Large intestine (tissue), 12 donors: ENCODE measurements at places on chromosomes 4 and X.

- DNase-seq, result no peak
These were observed 60.7 kb upstream of the GPC4 start for GRCh38 chrX:133475953-133476352.

GRCh38 chr4:70671091-70671490, 4.8 kb upstream of the JCHAIN start:
- DNase-seq, result no peak

DNA sequence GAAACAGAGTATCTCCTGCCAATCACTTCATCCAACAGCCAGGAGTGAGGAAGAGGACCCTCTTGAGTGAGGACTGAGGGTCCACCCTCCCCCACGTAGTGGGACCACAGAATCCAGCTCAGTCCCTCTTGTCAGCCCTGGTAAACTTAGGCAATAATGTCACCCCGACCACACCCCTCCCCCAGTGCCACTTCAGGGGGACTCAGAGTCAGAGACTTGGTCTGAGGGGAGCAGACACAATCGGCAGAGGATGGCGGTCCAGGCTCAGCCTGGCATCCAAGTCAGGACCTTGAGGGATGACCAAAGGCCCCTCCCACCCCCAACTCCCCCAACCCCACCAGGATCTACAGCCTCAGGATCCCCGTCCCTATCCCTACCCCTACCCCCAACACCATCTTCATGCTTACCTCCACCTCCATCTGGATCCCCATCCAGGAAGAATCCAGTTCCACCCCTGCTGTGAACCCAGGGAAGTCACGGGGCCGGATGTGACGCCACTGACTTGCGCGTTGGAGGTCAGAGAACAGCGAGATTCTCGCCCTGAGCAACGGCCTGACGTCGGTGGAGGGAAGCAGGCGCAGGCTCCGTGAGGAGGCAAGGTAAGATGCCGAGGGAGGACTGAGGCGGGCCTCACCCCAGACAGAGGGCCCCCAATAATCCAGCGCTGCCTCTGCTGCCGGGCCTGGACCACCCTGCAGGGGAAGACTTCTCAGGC, at the start of the genes CSAG1 and MAGEA12:
CSAG1 (minus strand) TSS at position 461 of the 715 bp plus-strand sequence. CDS start 1,261 bp downstream, outside the sequence.
MAGEA12 (plus strand) TSS at position 497 of the 715 bp plus-strand sequence. CDS start 2,405 bp downstream, outside the sequence.
- DNase-seq, result no peak

DNA sequence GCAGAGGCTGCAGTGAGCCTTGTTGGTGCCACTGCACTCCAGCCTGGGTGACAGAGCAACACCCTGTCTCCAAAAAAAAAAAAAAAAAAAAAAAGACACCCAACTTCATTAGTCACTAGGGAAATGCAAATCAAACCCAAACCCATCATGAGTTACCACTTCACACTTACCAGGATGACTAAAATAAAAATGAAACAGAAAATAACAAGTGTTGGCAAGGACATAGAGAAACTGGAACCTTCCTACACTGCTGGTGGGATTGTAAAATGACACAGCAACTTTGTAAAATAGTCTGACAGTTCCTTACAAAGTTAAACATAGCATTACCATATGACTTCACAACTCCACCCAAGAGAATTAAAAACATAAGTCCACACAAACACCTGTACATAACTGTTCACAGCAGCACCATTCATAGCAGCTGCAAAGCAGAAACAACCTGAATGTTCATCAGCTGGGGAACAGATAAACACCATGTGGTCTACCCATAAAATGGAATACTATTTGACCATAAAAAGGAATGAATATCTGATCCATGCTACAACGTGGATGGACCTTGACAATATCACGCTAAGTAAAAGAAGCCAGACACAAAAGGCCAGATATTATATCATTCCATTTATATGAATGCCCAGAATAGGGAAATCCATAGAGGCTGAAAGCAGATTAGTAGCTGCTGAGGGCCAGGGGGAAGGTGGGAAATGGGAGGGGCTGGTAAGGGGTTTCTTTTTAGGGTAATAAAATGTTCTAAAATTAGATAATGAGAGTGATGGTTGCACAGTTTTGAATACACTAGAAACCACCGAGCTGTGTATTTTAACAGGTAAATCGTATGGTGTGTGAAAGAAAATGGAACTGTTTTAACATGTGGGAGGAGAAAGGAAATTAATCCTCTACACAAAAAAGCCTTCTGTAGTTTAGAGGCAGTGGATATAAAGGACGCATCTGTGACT, 18.3 kb downstream of the CD99L2 start:
- no peak for DNase-seq

DNA sequence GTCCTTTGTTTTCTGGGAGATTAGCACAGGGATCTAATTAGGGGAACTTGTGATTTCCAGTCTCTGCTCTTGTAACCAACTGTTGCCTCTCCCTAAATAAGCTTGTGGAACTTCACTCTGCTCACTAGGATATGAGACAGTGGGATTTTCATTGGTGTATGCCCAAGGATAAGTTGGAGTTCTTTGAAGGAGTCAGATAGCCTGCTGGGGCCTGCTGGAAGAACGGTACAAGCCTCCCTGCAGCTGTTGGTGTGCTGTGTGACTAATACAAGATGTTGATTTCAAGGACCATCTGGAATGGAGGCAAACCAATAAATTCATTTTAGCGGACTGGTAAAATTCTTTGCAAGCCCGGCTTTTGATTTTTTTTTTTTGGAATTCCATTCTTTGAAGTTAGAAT, 167.0 kb downstream of the AASDH start:
- DNase-seq, result no peak

DNA sequence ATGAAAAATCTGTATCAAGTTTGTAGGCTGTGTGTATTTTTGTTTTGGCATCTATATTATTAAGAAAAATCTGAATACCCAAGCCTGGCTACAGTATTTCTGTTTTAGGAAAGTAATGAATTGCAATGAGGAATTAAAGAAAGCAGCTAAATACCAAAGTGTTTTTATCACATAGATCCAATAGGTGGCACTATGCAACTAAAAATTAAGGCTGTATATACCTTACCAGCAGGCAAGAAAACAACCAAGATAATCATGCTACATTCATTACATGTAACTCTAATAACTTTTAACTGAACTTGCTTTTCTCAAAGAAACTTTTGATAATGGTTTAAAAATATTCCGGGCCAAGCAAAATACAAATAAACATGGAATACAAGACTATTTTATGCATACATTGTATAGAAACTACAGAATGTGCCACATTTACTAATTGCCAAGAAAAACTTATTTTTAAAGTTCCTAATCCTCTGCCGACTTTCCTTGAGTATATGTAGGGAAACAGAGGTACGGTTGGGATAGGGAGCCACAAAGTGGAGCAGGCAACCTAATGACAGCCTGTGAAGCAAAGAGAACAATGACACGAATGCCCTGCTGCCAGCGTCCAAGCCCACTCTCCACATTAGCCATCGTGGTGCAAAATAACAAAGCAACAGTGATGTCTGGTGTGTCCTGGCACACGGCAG, 63.7 kb downstream of the SEC24D start:
- no peak for DNase-seq

- no peak for DNase-seq
These were observed 45.1 kb downstream of the RHOH start for GRCh38 chr4:40241941-40242340.

GRCh38 chr4:89048906-89049601, 7.9 kb downstream of the FAM13A start:
- no peak for DNase-seq

GRCh38 chr4:155304375-155304774, 72.4 kb downstream of the MAP9 start:
- DNase-seq, result no peak

DNA sequence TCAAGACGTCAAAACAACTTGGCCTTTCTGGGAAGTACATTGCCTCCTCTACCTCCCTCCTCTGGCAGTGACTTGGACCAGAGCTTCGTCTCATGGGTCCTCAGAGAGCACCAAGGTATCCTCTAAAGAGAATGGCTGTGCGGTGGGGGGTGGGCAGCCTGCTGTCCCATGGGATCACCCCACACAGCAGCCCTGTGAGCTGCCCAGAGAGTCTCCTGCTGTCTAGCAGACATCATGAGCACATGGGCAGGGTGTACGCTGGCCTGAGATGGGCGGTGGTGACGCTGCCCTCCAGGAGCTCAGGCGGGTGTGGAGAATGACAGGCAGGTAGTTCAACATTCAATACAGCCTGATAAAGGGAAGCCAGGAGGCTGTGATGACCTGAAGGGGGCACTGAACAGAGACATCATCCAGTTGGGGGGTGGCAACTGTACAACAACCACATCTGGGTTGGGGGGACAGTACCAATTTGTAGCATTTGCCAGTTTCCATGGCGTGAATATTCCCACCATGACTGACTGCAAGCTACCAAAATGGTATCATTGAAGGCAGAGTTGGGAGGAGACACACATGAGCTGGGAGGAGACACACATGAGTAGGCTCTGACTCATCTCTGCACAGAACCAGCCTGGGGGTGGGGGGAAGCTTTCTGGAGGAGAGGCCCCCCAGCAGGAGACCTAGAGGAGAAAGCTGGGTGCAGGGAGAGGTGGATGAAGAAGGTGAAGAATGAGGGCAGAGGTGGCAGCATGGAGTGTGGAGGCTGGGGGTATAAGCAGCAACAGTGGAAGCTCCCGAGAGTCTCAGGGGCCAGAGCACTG, 35.9 kb downstream of the C4orf50 start:
- no peak for DNase-seq

- DNase-seq, result peak; percentile 60
These were observed 28.8 kb upstream of the CFAP47 start for GRCh38 chrX:35890699-35891098.

GRCh38 chrX:53678667-53679066, 7.9 kb downstream of the HUWE1 start:
- DNase-seq, result no peak

DNA sequence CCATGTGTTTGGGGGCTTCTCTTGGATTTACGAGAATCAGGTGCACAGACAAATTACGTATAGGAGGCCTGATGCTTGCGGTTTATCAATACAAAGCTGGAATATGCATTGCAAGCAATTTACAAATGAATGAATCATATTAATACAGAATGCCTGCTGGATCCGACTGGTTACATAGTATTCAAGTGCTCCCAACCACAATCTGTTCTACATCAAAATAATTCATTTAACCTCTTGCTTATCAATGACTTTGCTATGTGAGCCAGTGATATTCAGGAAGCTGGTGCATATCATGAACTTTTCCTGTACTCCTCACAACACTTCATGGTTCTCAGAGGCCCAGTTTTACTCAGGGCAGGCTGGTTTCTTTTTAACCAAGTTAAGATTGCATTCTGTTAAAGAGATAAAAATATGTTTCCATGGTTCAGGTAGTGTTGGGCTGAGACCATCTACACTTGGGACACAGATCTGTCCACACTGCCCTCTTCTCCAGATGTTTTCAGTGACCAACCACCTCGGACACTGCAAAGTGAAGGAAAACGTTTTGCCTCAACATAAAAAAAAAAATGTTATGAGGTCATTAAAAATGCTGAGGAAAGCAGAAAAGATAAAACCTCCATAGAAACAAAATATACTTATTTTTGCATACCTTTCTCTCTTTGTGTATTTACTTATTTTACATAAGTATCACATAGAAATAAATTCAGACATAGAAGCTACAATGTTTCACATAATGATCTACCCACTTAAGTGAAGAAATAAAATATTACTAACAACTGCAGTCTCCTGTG, 200.1 kb upstream of the VCX3A start:
- DNase-seq, result no peak

DNA sequence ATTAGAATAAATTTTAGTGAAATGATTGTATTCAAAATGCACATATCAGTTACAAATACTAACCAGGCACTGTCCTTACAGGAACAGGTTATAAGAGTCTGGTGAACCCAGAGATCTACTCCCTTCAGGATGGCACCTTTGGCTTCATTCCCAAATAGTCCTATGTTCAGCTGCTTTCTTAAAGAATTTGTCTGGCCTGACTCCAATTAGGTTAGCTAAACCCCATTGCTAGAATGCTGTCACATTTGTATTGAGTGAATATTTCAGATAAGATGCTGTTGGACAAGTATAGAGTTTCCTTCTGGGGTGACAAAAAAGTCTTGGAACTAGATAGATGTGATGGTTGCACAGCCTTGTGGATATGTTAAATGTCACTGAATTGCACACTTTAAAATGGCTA, 69.4 kb downstream of the EFHC2 start:
- no peak for DNase-seq

GRCh38 chr4:71275004-71275403, 63.8 kb upstream of the SLC4A4 start:
- no peak for DNase-seq

DNA sequence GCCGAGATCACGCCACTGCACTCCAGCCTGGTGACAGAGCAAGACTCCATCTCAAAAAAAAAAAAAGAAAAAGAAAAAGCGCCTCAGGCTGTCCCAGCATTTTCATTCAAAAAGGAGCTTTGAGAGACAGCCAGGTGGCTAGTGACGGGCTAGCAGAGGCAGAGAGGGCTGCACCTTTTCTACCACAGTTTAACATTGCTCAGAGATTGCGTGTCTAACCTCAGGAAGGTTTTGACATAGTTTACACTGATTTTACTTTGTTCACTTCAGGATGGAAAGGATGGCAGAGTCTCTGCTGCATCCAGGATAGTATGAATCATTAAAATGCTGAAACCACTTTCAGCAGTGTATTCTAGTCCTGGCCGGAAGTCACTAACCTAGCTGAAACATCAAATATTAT, 28.1 kb downstream of the ZFP42 start:
- no peak for DNase-seq

GRCh38 chrX:16429406-16429805, 220.6 kb upstream of the S100G start:
- DNase-seq, result no peak

DNA sequence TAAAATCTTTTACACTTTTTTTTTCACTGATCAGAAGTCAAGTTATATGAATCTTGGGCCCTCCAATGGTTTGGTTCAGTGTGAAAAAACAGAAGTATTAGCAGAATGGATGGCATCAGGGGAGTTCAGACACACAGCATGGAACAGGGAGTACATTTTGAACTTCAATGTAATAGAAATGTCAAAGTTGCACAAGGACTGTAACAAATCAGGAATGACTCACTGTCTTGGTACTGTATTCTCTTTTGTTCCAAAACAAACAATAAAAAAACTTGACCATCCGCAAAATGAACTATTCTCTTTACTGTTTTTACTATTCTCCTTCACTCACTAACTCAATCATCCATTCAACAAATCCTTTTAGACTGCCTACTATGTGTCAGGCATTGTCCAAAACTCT, 401.0 kb downstream of the FSTL5 start:
- no peak for DNase-seq

DNA sequence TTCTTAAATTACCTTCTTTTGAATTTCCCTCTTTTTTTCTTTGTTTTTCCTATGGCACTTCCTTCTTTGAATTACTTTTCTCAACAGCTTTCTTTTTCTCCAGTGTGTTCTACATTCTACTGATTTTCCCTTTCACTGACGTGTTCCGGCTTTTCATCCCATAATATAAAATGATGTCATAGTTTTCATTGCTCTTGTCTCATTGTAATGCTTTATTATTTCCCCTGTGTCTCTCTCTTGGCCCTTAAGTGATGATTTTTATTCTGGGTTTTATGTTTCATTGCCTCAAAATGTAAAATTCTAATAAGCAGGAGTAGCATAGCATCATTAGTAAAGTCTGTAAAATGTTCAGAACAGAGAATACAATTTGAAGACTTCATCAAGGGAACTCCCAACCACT, 299.3 kb downstream of the KCTD8 start:
- DNase-seq, result no peak
